Activated naive CD4-positive, alpha-beta T cell treated with Interleukin-2 at 50 U/mL for 16 hours (primary cell): ENCODE measurements at places on chromosomes 11 and 22.

- no peak for DNase-seq
Measured at GRCh38 chr11:32053151-32053888, 37.6 kb upstream of the RCN1 start.

DNA sequence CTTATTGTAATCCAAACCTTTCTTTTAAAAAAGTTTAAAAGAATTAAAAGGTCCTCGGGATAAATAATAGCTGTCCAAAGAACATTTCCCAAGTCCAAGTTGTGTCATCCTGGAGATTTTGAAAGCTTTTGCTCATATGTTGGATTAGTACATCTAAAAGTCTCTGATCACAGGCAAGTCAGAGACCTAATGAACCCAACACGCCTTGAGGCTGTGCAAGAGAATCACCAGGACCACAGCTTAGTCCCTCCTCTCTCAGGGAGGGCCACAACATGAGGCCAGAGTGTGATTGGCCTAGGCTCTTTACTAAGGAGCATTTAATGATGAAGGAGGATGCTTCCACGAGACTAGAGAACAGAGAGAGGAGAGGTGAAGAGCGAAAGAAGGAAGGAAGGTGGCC, 98.7 kb upstream of the OR5AK2 start:
- DNase-seq = no peak

- no peak for DNase-seq
Measured at GRCh38 chr11:125070699-125071254, 7.7 kb downstream of the SLC37A2 start.

- DNase-seq = no peak
Measured at GRCh38 chr11:63805844-63806415, 7.3 kb upstream of the SPINDOC start.

DNA sequence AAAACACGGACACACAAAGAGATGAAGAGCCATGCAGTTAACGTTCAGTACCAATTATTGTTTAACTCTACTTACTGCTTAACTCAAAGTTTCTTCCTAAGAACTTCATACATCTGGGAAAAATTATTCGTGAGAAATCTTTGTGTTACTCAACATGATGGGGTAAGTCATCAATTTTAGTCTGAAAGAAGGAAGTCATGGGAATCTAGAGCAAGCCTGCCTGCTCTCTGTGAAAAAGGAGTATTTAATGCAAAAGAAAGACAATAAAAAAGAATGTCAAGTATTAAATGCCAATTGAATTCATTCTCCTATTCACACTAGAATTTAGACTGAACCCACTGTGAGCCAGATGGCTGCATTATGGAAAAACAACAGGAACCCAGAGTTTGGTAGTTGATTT, 16.0 kb downstream of the TMEM123 start:
- DNase-seq = no peak

- peak; percentile 65 for DNase-seq
Measured at GRCh38 chr11:67389477-67389876, 2.3 kb upstream of the RAD9A start.

DNA sequence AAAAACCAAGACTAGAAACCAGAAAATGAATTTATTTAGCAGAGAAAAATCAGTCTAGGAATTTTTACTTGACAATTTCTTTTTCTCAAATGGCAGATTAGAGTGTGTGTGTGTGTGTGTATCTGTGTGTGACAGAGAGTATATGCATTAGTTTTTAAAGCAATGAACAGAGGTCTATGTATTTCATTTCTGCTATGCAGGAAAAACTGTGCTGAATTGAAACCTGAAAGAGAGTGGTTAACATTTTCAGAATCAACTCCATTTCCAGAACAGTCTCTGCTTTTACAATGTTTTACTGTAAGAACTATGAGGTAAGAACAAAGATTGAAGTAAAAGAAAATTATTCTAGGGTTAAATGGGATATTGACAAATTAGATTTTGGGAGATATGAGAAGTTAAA, 114.8 kb downstream of the GRM5 start:
- no peak for DNase-seq

DNA sequence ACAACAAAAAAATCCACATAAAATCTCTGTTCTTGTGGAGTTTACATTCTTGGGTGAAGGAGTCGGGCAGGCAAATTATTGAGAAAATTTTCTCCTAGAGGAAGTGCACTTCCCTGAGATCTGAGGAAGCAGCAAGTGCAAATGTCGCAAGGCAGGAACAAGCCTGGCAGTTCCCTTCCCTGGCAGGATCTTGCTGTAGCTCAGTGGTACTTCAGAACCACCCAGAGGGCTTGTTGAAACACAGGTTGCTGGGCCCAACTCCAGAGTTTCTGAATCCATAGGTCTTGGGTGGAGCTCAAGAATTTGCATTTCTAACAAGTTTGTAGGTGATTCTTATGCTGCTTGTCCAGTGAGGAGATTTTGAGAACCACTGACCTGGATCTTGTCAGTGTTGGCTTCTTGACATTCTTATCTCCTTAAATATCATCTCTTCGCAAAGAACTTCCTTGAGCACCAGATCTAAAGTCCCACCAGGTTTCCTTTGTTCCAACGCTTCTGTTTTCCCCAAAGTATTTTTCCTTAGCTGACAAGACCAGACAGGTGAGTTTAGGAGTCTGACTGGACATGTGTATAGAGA, 9.6 kb downstream of the QSER1 start:
- no peak for DNase-seq

- DNase-seq = peak; percentile 41
Measured at GRCh38 chr11:17013548-17014320, 480 bp downstream of the PLEKHA7 start.

- DNase-seq = no peak
Measured at GRCh38 chr22:40417041-40417440, 46.6 kb downstream of the SGSM3 start.

DNA sequence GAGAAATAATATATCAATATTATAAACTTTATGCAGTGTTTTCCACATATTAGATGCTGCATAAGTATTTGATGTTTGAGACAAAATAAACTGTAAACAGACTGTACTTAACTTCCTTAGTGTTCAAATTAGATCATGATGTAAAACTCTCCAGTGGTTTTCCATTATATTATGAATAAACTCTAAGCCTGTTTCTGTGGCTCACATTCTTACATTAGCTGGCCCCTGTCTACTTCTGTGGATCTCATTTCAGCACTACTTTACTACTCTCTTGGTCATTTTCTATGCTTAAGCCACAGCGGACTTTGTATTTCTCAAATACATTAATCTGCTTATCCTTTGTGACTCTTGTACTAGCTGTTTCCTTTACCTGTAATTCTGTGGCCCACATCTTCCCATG, 55.6 kb downstream of the ARHGEF12 start:
- no peak for DNase-seq

DNA sequence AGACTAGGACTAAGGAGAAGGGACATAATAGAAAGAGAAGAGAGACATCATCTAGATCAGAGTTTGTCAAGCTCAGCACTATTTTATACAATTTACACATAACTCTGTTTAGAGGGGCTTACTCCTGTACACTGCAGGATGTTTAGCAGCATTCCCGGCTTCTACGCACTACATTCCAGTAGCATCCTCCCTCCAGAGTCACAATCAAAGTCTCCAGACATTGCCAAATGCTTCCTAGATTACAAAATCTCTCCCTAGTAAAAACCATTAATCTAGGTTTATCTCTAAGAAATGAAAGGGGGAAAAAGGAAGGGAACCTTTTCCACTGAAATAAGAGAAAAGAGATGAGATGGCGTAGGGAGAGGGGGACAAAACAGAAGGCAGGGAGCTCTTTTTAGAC, 4.0 kb downstream of the USP28 start:
- no peak for DNase-seq

DNA sequence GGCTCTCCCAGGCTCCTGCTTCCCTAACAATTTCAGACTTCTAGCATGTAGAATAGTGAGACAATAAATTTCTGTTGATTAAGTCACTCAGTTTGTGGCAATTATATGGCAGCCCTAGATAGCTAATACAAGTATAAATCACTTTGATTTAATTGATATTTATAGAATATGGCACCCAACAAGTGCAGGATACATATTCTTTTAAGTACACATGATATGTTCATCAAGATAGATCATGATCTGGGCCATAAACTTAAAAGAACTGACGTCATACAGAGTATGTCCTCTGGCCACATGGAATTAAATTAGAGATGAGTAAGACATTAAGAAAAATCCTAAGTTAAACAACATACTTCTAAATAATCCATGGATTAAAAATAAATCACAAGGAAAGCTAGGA, 67.5 kb upstream of the AMOTL1 start:
- DNase-seq = no peak

DNA sequence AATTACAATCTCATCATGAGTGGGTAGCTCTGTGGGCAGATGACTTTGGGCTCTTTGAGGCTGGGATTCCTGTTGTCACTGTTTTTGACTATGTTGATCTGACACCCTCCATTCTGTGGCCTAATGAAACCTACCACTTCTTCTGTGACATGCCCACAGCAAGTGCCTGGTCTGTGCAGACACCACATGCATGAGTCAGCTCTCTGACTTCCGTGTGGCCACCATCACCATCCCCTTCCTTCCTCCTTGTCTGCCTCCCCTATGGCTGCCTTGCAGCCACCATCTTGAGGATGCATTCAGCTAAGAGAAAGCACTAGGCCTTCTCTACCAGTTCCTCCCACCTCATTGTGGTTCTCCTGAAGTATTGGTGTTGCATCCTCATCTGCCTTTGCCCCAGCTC, 15.3 kb upstream of the OR10V1 start:
- DNase-seq = no peak

DNA sequence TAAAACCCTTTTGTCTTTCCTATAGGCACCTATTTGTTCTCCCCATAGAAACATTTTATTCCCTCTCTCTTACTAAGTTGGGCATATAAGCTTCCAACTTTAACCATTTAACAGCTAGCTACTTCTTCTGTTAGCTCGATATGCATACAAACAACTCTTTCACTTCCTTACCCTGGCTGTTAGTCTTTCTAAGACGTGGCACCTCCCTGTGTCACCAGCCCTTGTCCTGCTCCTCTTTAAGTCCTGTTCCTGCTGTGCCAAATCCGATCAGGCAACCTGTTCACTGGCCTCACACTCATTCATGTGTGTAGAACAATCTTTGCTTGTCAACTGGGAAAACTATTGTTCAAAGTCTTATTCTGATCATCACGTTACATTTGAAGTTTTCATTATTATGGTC, 1376.1 kb upstream of the TENM4 start:
- no peak for DNase-seq

DNA sequence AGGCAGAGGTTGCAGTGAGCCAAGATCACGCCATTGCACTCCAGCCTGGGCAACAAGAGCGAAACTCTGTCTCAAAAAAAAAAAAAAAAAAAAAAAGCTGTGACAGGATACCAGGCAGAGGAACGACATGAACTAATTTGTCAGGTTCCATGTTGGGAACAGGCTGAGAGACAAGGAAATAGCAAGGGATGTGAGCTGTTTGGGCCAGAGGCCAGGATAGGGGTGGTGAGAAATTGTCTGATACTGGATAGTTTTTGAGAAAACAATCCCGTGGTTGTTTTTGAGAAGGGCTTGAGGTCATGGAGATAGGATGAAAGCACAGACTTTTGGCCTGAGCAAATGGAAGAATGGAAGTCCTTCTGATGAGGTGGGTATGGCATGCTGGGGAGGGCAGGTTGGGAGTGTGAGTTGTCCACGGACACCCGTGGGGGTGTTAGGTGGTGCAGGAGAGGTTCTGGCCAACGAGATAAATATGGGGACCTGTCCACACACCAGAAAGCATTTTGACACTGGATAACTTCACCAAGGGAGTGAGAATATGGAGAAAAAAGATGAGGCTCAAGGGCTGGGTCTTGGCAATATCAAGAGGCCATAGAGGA, 13.7 kb downstream of the PIWIL3 start:
- no peak for DNase-seq

- DNase-seq = no peak
Measured at GRCh38 chr11:122036493-122036892, 79.5 kb downstream of the BLID start.

- DNase-seq = no peak
Measured at GRCh38 chr22:31276426-31277167, 15.7 kb downstream of the PIK3IP1 start.

GRCh38 chr11:134385774-134386565, 26.1 kb downstream of the B3GAT1 start:
- no peak for DNase-seq

DNA sequence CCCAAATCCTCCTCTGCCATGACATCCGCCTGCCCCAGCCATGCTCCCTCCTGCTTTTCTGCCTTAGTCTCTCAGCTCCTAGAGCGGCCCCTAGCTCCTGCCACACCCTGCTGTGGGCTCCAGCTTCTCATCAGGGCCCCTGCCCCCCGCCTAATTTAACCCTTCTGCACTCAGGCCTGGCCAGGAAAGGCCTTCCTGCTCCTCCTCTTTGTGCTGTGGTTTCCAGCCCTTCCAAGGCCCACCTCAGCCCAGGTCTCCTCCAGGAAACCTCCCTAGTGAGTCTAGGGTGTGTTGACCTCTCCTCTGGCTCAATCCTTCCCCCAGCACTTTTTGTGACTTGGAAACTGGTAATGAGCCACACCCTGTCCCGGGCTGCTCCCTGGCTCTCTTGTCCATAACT, 11.3 kb downstream of the PTPN5 start:
- no peak for DNase-seq

GRCh38 chr11:75561426-75562047, 516 bp upstream of the SERPINH1 start:
- no peak for DNase-seq

DNA sequence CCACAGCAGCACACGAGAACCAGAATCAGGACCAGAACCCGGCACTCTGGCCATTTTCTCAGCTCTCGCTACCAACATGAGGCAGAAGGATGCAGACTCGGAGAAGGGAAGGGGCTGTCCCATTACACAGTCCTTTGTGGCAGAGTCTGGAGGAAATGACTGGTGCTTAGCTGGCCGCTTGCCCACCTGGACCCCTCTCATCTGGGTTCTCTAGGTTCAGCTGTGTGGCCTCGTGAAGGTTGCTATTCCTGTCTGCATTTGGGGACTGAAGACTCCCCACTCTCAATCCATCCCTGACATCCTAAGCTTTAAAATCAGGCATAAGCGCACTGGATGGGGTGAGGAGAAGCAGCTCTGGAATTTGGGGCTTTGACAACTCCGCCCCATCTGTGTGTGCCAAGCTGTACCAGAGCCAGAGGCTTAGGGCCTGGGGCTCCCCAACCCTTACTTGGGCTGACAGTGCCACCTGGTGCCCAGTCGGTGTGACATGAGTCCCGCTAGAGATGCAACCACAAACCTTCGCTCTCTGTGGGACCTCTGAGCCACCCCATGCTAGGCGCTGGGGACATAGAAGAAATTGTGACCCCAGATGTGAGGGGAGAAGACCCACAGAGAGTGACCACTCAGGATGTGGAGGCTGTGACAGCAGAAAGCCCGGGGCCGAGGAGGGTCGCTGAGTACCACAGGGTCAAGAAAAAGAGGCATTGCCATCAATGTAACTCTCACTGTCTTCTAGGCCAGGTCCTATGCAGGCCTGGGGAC, 35.8 kb upstream of the FCHSD2 start:
- peak; percentile 81 for DNase-seq

- no peak for DNase-seq
Measured at GRCh38 chr11:82536706-82537105, 197.0 kb downstream of the FAM181B start.
